Left lung (tissue), 14 donors: ENCODE measurements at places on chromosomes 4 and X.

GRCh38 chr4:188329521-188329920, 190.3 kb downstream of the TRIML1 start:
- no peaks in the 10 kb centered on the region for H3K36me3 ChIP-seq
- no peaks in the 10 kb centered on the region for H3K4me1 ChIP-seq
- no peak overlapping the region for H3K27ac ChIP-seq

- H3K4me1 ChIP-seq = peaks cover 6% of the 10 kb centered on the region
- H3K4me3 ChIP-seq = no peak overlapping the region
- H3K36me3 ChIP-seq = no peaks in the 10 kb centered on the region
- peak overlapping the region; percentile 80 for H3K27ac ChIP-seq
Measured at GRCh38 chr4:102390438-102390837, 45.2 kb upstream of the SLC39A8 start.

GRCh38 chr4:90906239-90906638, 779.0 kb downstream of the CCSER1 start:
- no peaks in the 10 kb centered on the region for H3K36me3 ChIP-seq
- H3K4me1 ChIP-seq = no peaks in the 10 kb centered on the region
- no peak overlapping the region for H3K27ac ChIP-seq
- H3K4me3 ChIP-seq = no peak overlapping the region
- H3K27me3 ChIP-seq = no peaks in the 10 kb centered on the region

- no peaks in the 10 kb centered on the region for H3K36me3 ChIP-seq
- no peak overlapping the region for H3K27ac ChIP-seq
- H3K27me3 ChIP-seq = peaks cover 21% of the 10 kb centered on the region
- no peaks in the 10 kb centered on the region for H3K4me1 ChIP-seq
- no peak overlapping the region for H3K4me3 ChIP-seq
- DNase-seq = no peak
Measured at GRCh38 chr4:54152846-54153600, 53.1 kb downstream of the GSX2 start.

GRCh38 chr4:6710282-6710681, 617 bp upstream of the MRFAP1L1 start:
- H3K27me3 ChIP-seq = no peaks in the 10 kb centered on the region
- peaks cover 26% of the 10 kb centered on the region for H3K4me1 ChIP-seq
- H3K36me3 ChIP-seq = peaks cover 10% of the 10 kb centered on the region
- DNase-seq = no peak

- no peaks in the 10 kb centered on the region for H3K4me1 ChIP-seq
- no peak overlapping the region for H3K4me3 ChIP-seq
- H3K36me3 ChIP-seq = peaks cover 5% of the 10 kb centered on the region
- H3K27me3 ChIP-seq = no peaks in the 10 kb centered on the region
- no peak overlapping the region for H3K27ac ChIP-seq
- no peak for DNase-seq
Measured at GRCh38 chr4:78923464-78924312, 15.6 kb downstream of the PAQR3 start.

DNA sequence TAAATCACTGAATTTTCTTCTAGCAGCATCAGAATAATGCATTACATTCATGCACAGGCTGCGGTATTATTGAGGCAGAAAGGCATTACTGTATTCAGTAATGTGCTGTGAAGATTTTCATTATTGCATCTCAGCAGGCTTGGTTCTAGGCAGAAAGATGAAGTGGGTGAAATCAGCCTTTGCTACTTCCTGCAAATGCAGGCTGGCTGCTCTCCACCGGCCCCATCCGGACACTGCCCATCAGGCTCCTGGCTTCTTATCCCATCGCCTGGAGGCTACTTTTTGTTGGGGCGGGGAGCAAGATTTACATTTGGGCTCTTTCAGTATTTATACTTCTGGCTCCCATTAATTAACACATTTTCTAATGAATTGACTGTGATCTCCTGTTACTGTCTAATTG, 117.8 kb downstream of the FRAS1 start:
- H3K27ac ChIP-seq = no peak overlapping the region
- no peaks in the 10 kb centered on the region for H3K36me3 ChIP-seq
- DNase-seq = no peak
- no peak overlapping the region for H3K4me3 ChIP-seq
- H3K4me1 ChIP-seq = no peaks in the 10 kb centered on the region
- no peaks in the 10 kb centered on the region for H3K27me3 ChIP-seq
